GM23248 (cell line): ENCODE measurements at places on chromosomes 12 and 14. TPM values are rescaled to one million over a fixed set of nuclear protein-coding genes. Genes with fewer than 3 reads are reported as not detected.

GRCh38 chr12:24565300-24565699 lies 383.6 kb downstream of the BCAT1 start:
- no peak for DNase-seq
- no peaks in the 10 kb centered on the region for H3K36me3 ChIP-seq
- H3K27me3 ChIP-seq, result peaks cover 68% of the 10 kb centered on the region
- H3K27ac ChIP-seq, result no peak overlapping the region

DNA sequence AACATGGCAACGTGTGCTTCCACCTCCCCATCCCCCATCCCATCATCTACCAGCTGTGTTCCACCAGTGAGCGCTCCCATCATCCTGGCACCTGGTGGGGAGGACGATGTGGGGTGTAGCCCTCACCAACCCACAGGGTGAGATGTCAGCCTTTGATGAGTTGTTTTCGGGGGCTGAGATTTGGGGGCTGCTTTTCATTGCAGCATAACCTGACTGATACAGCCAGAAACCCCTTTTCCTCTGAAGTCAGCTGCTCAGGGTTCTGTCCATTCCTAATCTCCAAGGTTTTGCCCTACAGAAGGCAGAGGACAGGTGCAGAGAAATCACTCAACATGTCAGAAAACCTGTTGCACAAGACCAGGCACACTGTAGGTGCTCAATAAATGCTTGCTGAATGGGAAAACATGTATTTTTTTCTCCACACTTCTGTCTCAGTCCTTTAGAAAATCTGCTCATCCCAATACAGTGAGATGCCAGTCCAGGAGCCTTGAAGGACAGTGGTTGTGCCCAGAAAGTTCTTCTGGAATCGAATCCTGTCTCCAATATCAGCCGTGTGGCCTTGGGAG lies 239.8 kb downstream of the RBM19 start:
- no peak for DNase-seq
- no peaks in the 10 kb centered on the region for H3K36me3 ChIP-seq
- H3K4me3 ChIP-seq, result no peak overlapping the region
- H3K4me1 ChIP-seq, result no peaks in the 10 kb centered on the region; the same call in 1 of the 2 replicates
- peaks cover 4% of the 10 kb centered on the region; the same call in 1 of the 2 replicates for H3K27me3 ChIP-seq

Gene TCL1B
- not detected in 2 replicates for total RNA-seq

GRCh38 chr12:122029620-122030423 lies 8.1 kb downstream of the BCL7A start:
- H3K27me3 ChIP-seq, result no peaks in the 10 kb centered on the region
- H3K4me1 ChIP-seq, result no peaks in the 10 kb centered on the region
- H3K36me3 ChIP-seq, result no peaks in the 10 kb centered on the region
- DNase-seq, result no peak
- H3K27ac ChIP-seq, result no peak overlapping the region

GRCh38 chr12:1403417-1403816 lies 191.0 kb downstream of the FBXL14 start:
- H3K36me3 ChIP-seq, result peaks cover 3% of the 10 kb centered on the region; the same call in 1 of the 2 replicates
- H3K27me3 ChIP-seq, result no peaks in the 10 kb centered on the region
- no peaks in the 10 kb centered on the region for H3K4me1 ChIP-seq
- H3K27ac ChIP-seq, result no peak overlapping the region

GRCh38 chr14:98133806-98134205 lies 1138.2 kb downstream of the BCL11B start:
- H3K4me3 ChIP-seq, result no peak overlapping the region
- H3K27me3 ChIP-seq, result no peaks in the 10 kb centered on the region
- DNase-seq, result peak; percentile 2
- H3K27ac ChIP-seq, result no peak overlapping the region
- no peaks in the 10 kb centered on the region for H3K4me1 ChIP-seq

GRCh38 chr14:93970585-93970964 lies 5.8 kb downstream of the ASB2 start:
- peaks cover 9% of the 10 kb centered on the region for H3K4me1 ChIP-seq
- no peak overlapping the region for H3K27ac ChIP-seq
- no peaks in the 10 kb centered on the region; the same call in 1 of the 2 replicates for H3K27me3 ChIP-seq
- no peaks in the 10 kb centered on the region for H3K36me3 ChIP-seq
- peak; percentile 36 for DNase-seq
- peak overlapping the region; percentile 29; the same call in 1 of the 2 replicates for H3K4me3 ChIP-seq

- H3K4me1 ChIP-seq, result peaks cover 9% of the 10 kb centered on the region
- no peak overlapping the region; the same call in 1 of the 2 replicates for H3K27ac ChIP-seq
- peak; percentile 65 for DNase-seq
- H3K4me3 ChIP-seq, result no peak overlapping the region
- no peaks in the 10 kb centered on the region for H3K36me3 ChIP-seq
These were observed 8.3 kb upstream of the ERBB3 start for GRCh38 chr12:56071648-56072047.

Gene TAS2R30
- total RNA-seq, result 0.13 and 0.32 TPM in 2 replicates

Gene SSTR1
- total RNA-seq, result 17.6 and 18.4 TPM in 2 replicates

DNA sequence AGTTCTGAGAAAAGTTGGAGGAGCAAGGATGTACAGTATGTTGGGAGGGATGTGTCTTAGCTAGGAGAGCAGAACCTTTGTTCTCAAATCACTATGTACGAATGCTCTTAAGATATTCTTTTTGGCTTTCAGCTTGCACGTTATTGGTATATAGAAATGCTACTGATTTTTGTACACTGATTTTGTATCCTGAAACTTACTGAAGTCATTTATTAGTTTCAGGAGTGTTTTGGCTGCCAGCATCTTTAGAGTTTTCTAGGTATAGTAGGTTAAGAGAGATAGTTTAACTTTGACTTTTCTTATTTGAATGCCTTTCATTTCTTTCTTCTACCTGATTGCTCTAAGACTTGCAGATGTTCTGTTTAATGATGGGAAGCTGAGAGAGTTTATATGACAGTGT lies 442.8 kb upstream of the FBXO33 start:
- no peaks in the 10 kb centered on the region for H3K27me3 ChIP-seq
- no peak overlapping the region for H3K4me3 ChIP-seq
- no peak for DNase-seq
- H3K4me1 ChIP-seq, result no peaks in the 10 kb centered on the region
- H3K27ac ChIP-seq, result no peak overlapping the region
- H3K36me3 ChIP-seq, result no peaks in the 10 kb centered on the region
